Activated naive CD8-positive, alpha-beta T cell treated with anti-CD3 and anti-CD28 coated beads, Interleukin-2, amount 10 ng/mL, durations not matched to agents 7 days and 5 days (primary cell): ENCODE measurements at places on chromosomes 7 and 10. TPM values are rescaled to one million over a fixed set of nuclear protein-coding genes. Genes with fewer than 3 reads are reported as not detected.

CPED1 gene
- total RNA-seq = not detected

ZNF425 gene
- 1.4 TPM for total RNA-seq

ADAP1 gene
- 25.0 TPM for total RNA-seq

GATA3 gene
- total RNA-seq = 48.3 TPM

GRID2IP gene
- 0.28 TPM for total RNA-seq

LRRC61 gene
- total RNA-seq = 17.2 TPM

TMEM270 gene
- not detected for total RNA-seq

GRCh38 chr7:71266912-71267311 lies 135.0 kb downstream of the GALNT17 start:
- H3K4me3 ChIP-seq = no peak overlapping the region
- H3K4me1 ChIP-seq = no peaks in the 10 kb centered on the region
- H3K27me3 ChIP-seq = no peaks in the 10 kb centered on the region
- H3K36me3 ChIP-seq = no peaks in the 10 kb centered on the region
- no peak overlapping the region for H3K27ac ChIP-seq

GRCh38 chr10:126736142-126736541 lies 65.6 kb upstream of the C10orf90 start:
- no peaks in the 10 kb centered on the region for H3K4me1 ChIP-seq
- H3K27ac ChIP-seq = no peak overlapping the region
- no peak overlapping the region for H3K4me3 ChIP-seq
- DNase-seq = no peak
- no peaks in the 10 kb centered on the region for H3K36me3 ChIP-seq

DNA sequence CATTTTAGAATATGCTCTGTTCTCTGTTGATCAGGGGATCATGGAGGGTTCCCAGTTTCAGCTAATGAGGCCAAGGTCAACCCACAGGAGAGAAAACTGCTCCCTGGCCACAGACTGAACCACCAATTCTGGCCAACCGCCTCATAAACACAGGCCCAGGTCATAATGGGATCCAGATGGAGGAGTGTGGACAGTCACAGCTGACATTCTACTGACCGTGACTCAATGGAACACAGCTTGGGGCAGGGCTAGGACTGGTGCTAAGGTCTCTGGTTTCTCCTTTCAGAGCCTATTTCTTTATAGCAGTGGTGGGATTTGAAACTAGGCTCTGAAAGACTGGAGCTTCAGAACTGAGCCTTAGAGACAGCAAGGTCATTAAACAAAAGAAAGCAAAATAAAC lies 68.3 kb downstream of the HIPK2 start:
- no peak overlapping the region for H3K27ac ChIP-seq
- H3K36me3 ChIP-seq = no peaks in the 10 kb centered on the region
- H3K27me3 ChIP-seq = no peaks in the 10 kb centered on the region
- DNase-seq = no peak
- no peaks in the 10 kb centered on the region for H3K4me1 ChIP-seq

DNA sequence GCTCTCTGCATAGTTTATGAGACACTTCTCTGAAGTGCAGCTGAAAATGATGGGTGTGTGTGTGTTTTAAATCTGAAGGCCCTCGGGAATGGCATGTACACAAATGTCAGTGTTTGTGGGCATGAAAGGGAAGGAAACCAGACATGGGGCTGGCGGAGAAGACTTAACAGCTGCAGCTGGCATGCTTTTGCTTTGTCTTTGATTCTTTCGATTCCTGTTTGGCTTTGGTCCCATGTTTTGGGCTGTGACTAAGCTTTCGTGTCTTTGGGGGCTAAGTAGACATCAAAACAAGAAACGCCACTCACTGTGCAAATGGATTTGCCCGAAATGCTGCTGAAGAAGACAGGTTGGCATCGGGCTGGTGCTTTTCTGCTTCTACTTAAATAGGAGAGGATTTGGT lies 179.3 kb downstream of the PFKFB3 start:
- peaks cover 23% of the 10 kb centered on the region for H3K4me1 ChIP-seq
- no peak for DNase-seq
- H3K27ac ChIP-seq = peak overlapping the region; percentile 80
- no peaks in the 10 kb centered on the region for H3K27me3 ChIP-seq
- H3K36me3 ChIP-seq = peaks cover 58% of the 10 kb centered on the region

- H3K36me3 ChIP-seq = no peaks in the 10 kb centered on the region
- H3K4me3 ChIP-seq = no peak overlapping the region
- no peaks in the 10 kb centered on the region for H3K4me1 ChIP-seq
- no peak overlapping the region for H3K27ac ChIP-seq
- no peaks in the 10 kb centered on the region for H3K27me3 ChIP-seq
Measured at GRCh38 chr7:27608776-27609495, 53.7 kb downstream of the HIBADH start.

GRCh38 chr7:121876656-121877500 lies 3.9 kb downstream of the PTPRZ1 start:
- H3K27ac ChIP-seq = no peak overlapping the region
- DNase-seq = no peak
- H3K36me3 ChIP-seq = no peaks in the 10 kb centered on the region
- no peak overlapping the region for H3K4me3 ChIP-seq
- H3K4me1 ChIP-seq = peaks cover 6% of the 10 kb centered on the region

- H3K36me3 ChIP-seq = no peaks in the 10 kb centered on the region
- H3K4me3 ChIP-seq = no peak overlapping the region
- no peak for DNase-seq
- H3K27me3 ChIP-seq = no peaks in the 10 kb centered on the region
Measured at GRCh38 chr7:33446551-33446950, 317.2 kb downstream of the BBS9 start.

DNA sequence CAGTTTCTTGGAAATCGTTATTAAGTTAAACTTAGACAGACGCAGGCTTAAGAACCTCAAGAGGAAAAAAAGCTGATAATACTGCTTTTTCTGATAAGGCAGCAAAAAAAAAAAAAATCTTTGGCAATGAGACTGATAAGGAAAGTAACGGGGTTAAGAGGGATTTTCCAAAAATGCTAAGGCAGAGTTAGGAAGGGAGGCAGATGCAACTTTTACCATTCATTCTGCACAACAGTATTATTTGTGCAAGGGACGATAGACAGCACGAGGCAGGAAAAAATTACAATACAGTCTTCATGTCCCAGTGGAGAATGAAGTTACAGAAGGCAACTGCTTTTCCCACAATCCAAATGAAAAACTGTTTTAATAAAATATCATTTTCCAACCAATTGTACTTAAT lies 194.0 kb downstream of the DOCK4 start:
- no peak for DNase-seq
- H3K36me3 ChIP-seq = no peaks in the 10 kb centered on the region
- H3K27ac ChIP-seq = no peak overlapping the region
- peaks cover 6% of the 10 kb centered on the region for H3K4me1 ChIP-seq
- no peak overlapping the region for H3K4me3 ChIP-seq

DNA sequence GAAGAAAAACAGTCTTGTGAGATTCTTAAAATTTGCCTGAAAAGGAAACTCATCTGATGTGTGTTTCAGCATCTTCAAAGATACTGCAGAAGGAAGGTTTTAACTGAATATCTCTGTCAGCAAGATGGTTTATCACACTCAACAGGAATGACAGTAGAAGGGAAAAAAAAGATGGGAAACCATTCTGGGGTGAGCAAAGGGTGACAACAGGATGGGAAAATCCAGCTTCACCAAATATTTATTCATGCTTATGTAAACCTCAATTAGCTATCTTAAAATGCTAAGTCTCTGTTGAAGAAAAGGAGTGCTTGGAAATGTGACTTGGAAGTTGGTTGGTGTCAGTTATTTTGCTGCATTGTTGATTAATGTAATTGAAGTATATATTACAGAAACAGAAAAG lies 82.2 kb downstream of the FZD1 start:
- no peaks in the 10 kb centered on the region for H3K27me3 ChIP-seq
- no peaks in the 10 kb centered on the region for H3K36me3 ChIP-seq
- H3K27ac ChIP-seq = no peak overlapping the region
- H3K4me1 ChIP-seq = no peaks in the 10 kb centered on the region
- DNase-seq = no peak

DNA sequence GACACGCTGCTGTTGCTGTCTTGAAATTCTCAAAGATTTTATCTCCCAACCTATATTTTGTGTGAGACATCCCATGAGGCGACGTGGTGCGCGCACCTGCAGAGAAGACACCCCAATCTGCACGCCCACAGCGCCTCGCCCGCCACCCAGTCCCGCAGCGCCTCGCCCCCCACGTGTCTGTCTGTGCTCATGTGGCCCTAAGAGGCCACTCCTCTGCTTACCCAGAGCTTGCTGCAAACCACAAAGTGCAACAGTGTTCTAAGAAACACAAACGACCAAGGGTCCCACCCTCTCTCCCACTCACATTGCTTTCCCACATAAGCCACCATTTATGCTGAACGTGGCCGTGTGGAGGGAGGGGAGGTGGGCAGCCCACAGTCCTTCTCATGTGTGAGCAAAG lies 287.2 kb downstream of the PTPRN2 start:
- H3K36me3 ChIP-seq = no peaks in the 10 kb centered on the region
- H3K4me3 ChIP-seq = no peak overlapping the region
- H3K27ac ChIP-seq = no peak overlapping the region
- no peaks in the 10 kb centered on the region for H3K4me1 ChIP-seq

GRCh38 chr10:11191678-11192077 lies 174.0 kb downstream of the CELF2 start:
- no peaks in the 10 kb centered on the region for H3K27me3 ChIP-seq
- H3K4me1 ChIP-seq = peaks cover 74% of the 10 kb centered on the region
- H3K27ac ChIP-seq = peak overlapping the region; percentile 47
- H3K36me3 ChIP-seq = peaks cover 70% of the 10 kb centered on the region

DNA sequence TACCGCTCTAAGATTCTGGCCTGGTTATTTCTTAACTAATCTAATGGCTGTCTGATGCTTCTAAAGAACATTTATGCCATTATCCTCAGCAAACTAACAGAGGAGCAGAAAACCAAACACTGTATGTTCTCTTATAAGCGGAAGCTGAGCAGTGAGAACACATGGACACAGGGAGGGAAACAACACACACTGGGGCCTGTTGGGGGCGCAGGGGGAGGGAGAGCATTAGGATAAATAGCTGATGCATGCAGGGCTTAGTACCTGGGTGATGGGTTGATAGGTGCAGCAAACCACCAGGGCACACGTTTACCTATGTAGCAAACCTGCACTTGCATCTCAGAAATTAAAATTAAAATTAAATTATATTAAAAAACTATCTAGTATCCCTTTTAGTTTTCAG lies 853.5 kb downstream of the GATA3 start:
- no peaks in the 10 kb centered on the region for H3K36me3 ChIP-seq
- H3K27me3 ChIP-seq = no peaks in the 10 kb centered on the region
- H3K4me3 ChIP-seq = no peak overlapping the region
- no peaks in the 10 kb centered on the region for H3K4me1 ChIP-seq
- DNase-seq = no peak

DNA sequence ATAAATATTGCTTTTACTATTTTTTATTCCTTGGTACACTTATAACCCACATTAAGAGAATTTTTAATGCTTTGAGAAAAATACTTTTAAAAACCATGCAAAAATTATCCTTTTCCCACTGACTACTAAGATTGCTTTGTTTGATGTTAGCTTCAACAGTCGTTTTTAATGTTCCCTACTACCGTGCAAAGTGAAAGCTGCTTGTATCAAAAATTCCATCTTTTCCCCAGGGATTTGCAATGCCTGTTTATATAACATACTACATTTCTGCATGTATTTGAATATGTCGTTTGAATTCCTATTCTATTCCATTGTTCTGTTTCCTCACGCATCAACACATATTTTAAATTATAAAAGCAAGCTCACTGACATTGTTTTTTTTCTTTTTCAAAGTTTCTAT lies 54.4 kb downstream of the TFPI2 start:
- no peaks in the 10 kb centered on the region for H3K4me1 ChIP-seq
- no peak for DNase-seq
- H3K27me3 ChIP-seq = peaks cover 1% of the 10 kb centered on the region
- no peaks in the 10 kb centered on the region for H3K36me3 ChIP-seq
- no peak overlapping the region for H3K4me3 ChIP-seq

DNA sequence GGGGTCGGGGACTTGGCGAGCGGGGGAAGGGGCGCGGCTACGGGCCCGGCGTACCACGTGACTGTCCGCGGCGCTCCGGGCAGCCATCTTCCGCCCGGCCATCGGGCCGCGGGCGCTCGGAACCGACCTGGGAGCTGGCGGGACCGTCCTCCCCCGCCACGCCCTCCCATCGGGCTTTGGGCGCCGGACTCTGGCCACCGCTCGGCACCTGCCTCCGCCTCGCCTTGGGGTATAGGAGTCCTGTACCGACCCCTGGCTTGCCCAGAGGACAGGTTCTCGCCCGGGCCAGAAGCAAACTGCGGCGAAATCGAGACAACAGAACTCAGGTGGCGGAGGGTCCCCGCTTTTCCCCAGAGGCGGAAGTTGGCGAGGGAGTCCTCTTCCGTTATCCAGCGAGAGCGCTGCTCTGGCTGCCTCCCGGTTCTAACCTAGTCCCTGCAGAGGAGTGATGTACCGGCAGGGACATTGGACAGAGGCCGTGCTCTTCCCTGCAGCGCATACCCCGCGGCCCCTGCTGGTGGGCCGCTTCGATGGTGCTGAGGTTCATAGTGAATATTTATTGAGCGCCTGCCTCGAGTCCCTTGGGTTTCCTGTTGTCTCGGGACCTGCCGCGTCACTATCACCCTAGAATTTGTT lies 1.2 kb upstream of the SGMS1 start:
- H3K4me1 ChIP-seq = peaks cover 20% of the 10 kb centered on the region
- H3K4me3 ChIP-seq = peak overlapping the region; percentile 89
- peaks cover 9% of the 10 kb centered on the region for H3K36me3 ChIP-seq
- no peaks in the 10 kb centered on the region for H3K27me3 ChIP-seq
- no peak for DNase-seq

- H3K27ac ChIP-seq = no peak overlapping the region
- DNase-seq = no peak
- H3K4me3 ChIP-seq = peak overlapping the region; percentile 53
- peaks cover 1% of the 10 kb centered on the region for H3K36me3 ChIP-seq
Measured at GRCh38 chr7:106223156-106223555, 61.6 kb downstream of the NAMPT start.

DNA sequence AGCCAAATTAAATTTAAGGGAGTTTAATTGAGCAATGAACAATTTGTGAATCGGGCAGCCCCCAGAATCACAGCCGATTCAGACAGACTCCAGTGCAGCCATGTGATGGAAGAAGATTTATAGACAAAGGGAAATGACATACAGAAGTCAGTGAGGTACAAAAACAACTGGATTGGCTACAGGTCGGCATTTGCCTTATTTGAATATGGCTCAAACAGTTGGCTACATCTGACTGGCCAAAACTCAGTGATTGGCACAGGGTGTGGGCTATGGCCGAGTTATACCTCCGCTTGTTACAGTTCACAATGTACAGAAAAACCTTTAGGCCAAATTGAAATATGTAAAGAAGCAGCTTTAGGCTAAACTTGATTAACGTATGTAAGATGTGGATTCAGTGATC lies 30.8 kb upstream of the EIF4H start:
- peaks cover 3% of the 10 kb centered on the region for H3K4me1 ChIP-seq
- H3K27ac ChIP-seq = no peak overlapping the region
- peaks cover 4% of the 10 kb centered on the region for H3K27me3 ChIP-seq

GRCh38 chr7:106252568-106252967 lies 32.2 kb downstream of the NAMPT start:
- H3K27me3 ChIP-seq = no peaks in the 10 kb centered on the region
- H3K27ac ChIP-seq = no peak overlapping the region
- no peak overlapping the region for H3K4me3 ChIP-seq
- DNase-seq = no peak

DNA sequence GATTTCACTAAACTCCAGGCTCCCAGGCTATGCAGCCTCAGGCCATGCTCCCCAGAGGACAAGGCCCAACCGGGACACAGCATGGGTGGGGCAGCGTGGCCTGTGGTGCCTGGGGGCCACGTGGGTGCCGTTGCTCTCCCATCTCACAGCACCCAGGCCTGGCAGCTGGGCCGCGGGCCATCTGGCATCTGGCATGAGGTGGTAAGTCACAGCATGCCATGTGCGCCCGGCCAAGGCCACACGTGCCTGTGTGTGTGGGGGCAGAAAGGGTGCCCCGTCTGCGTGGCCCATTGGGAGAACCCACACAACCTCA lies 204.1 kb downstream of the EBF3 start:
- peak; percentile 11 for DNase-seq
- H3K4me3 ChIP-seq = no peak overlapping the region
- H3K27me3 ChIP-seq = no peaks in the 10 kb centered on the region
- H3K36me3 ChIP-seq = peaks cover 1% of the 10 kb centered on the region
